ENCODE measurements at places on chromosomes 11 and 22. TPM values are rescaled to one million over a fixed set of nuclear protein-coding genes. Genes with fewer than 3 reads are reported as not detected.
A peak's percentile ranks its signal among the peaks of the same experiment; 100 is the strongest.

- DNase-seq = no peak
- no peaks in the 10 kb centered on the region for H3K36me3 ChIP-seq
- peak overlapping the region; percentile 84 for H3K27ac ChIP-seq
- peak overlapping the region; percentile 73 for H3K4me3 ChIP-seq
- H3K27me3 ChIP-seq = no peaks in the 10 kb centered on the region
Observed at GRCh38 chr22:45672564-45673481, 1.2 kb downstream of the ATXN10 start.

- H3K27ac ChIP-seq = no peak overlapping the region
- no peaks in the 10 kb centered on the region for H3K36me3 ChIP-seq
- no peak overlapping the region for H3K4me3 ChIP-seq
- no peaks in the 10 kb centered on the region for H3K4me1 ChIP-seq
- no peaks in the 10 kb centered on the region for H3K27me3 ChIP-seq
Observed at GRCh38 chr11:72955466-72955865, 141.3 kb downstream of the ATG16L2 start.

Gene TMEM132A
- total RNA-seq = 0.51 TPM

- no peak for DNase-seq
- no peaks in the 10 kb centered on the region for H3K27me3 ChIP-seq
- no peaks in the 10 kb centered on the region for H3K4me1 ChIP-seq
- no peaks in the 10 kb centered on the region for H3K36me3 ChIP-seq
- H3K27ac ChIP-seq = no peak overlapping the region
- no peak overlapping the region for H3K4me3 ChIP-seq
Observed at GRCh38 chr11:4464216-4465159, 15.4 kb downstream of the OR52K2 start.

- H3K36me3 ChIP-seq = no peaks in the 10 kb centered on the region
- no peak for DNase-seq
- no peaks in the 10 kb centered on the region for H3K27me3 ChIP-seq
- peak overlapping the region; percentile 63 for H3K27ac ChIP-seq
- H3K4me1 ChIP-seq = peaks cover 8% of the 10 kb centered on the region
- no peak overlapping the region for H3K4me3 ChIP-seq
Observed at GRCh38 chr22:37551981-37552380, 8.3 kb upstream of the CDC42EP1 start.

DNA sequence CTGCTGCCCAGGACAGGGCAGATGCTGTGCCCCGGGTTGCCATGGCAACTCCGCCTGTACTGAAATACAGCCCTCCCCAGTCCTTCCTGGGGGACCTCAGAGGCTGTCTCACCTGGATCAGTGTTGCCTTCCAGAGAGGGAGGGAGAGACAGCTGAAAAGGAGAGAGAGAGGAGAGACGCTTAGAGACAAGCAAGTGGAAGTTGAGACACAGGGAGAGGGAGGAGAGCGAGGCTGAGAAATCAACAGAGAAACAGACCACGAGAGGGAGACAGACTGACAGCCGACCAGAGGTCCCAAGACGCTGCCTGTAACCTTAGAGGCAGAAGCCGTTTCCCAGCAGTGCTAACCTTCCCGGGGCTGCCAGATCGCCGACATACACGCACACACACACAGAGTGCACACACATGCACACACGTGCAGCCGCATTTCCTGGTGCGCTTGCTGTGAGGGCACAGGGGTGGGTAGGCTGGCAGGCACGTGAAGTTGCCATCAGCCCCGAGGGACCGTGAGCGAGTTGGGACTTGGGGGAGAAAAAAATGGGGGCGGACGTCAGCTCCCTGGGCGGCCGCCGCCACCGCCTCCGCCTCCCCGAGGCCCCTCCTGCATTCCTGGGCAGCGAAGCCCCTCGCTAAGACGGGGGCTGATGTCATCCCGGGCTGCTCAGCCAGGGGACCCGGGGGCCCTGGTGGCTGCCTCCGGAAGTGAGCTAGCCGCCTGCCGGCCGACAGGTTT lies 88.6 kb upstream of the CRYBB3 start:
- peak overlapping the region; percentile 45 for H3K4me3 ChIP-seq
- H3K4me1 ChIP-seq = peaks cover 8% of the 10 kb centered on the region
- H3K27ac ChIP-seq = peak overlapping the region; percentile 9
- H3K27me3 ChIP-seq = no peaks in the 10 kb centered on the region
